ENCODE measurements at places on chromosomes 1 and 21.

DNA sequence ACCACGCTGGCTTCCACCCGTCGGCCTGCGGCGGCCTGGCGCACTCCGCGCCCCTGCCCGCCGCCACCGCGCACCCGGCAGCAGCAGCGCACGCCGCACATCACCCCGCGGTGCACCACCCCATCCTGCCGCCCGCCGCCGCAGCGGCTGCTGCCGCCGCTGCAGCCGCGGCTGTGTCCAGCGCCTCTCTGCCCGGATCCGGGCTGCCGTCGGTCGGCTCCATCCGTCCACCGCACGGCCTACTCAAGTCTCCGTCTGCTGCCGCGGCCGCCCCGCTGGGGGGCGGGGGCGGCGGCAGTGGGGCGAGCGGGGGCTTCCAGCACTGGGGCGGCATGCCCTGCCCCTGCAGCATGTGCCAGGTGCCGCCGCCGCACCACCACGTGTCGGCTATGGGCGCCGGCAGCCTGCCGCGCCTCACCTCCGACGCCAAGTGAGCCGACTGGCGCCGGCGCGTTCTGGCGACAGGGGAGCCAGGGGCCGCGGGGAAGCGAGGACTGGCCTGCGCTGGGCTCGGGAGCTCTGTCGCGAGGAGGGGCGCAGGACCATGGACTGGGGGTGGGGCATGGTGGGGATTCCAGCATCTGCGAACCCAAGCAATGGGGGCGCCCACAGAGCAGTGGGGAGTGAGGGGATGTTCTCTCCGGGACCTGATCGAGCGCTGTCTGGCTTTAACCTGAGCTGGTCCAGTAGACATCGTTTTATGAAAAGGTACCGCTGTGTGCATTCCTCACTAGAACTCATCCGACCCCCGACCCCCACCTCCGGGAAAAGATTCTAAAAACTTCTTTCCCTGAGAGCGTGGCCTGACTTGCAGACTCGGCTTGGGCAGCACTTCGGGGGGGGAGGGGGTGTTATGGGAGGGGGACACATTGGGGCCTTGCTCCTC is 1.9 kb downstream of the OLIG2 start:
- DNase-seq = no peak

GRCh38 chr1:37954316-37954971 is 7.6 kb upstream of the INPP5B start:
- DNase-seq = no peak

DNA sequence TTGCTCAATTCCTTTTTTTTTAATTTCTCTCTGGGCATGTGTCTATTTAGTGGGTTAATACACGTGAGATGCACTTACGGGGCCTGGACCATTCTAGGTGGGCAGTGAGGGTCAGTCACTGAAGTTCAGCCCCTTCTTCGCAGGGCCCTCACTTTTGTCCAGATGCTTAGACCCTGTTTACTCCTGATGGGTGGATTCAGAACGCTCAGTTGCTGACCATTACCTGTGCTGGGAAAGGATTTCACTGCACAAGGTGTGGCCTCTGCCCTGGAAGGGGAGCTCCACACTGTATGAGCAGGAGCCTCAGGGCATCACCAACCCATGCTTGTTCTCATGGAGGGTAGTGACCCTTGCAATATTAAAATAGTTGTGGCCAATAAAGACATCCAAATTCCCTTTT is 4.5 kb downstream of the PRAMEF12 start:
- no peak for DNase-seq

GRCh38 chr1:56501888-56502287 is 77.5 kb downstream of the PLPP3 start:
- DNase-seq = no peak

DNA sequence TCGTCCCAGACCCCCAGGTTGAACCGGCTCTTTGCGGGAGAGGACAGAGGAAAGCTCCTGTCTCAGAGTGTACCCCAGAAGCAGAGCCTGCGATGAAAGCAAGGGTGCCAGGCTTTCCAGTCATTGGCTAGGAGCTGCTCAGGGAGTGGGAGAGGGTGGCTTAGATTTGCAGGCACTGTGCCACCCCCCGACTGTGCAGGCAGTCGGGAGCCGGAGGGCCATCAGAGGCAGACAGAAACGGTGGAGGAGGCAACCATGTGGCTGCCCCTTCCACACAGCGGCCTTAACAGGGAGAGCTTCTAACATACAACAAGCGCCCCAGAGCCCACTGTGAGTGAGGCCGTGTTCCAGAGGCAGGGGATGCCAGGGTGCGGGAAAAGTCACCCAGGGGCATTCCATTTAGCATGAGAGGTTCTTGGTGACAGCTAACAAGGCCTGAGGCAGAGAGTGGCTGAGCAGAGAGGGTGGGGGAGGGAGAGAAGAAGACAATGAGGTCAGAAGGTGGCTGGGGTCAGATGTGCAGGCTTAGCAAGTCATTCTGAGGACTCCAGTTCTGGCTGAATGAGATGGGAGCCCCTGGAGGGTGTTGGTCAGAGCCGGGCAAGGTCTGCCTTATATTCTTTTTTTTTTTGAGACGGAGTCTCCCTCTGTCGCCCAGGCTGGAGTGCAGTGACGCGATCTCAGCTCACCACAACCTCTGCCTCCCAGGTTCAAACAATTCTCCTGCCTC is 9.5 kb upstream of the C1orf167 start:
- no peak for DNase-seq

DNA sequence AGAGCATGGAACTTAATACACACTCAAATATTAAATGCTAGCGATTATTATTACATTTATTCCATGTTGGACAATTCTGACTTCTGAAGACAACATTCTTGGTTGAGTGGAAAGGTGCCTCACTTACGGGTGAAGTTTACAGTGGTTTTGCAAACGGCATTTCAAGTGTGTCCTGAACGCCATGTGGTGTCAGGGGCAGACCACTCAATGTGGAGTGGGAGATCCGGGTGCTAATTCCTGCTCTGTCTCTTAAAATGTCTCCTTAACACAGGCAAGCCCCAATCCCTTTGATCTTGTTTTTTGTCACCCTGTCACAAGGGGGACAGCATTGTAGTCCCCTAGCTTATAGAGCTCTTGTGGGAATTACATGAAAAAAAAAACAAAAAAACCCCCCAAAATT is 5.6 kb upstream of the TDRD10 start:
- DNase-seq = no peak

- no peak for DNase-seq
Measured at GRCh38 chr1:29502225-29502910, 266.0 kb downstream of the PTPRU start.

DNA sequence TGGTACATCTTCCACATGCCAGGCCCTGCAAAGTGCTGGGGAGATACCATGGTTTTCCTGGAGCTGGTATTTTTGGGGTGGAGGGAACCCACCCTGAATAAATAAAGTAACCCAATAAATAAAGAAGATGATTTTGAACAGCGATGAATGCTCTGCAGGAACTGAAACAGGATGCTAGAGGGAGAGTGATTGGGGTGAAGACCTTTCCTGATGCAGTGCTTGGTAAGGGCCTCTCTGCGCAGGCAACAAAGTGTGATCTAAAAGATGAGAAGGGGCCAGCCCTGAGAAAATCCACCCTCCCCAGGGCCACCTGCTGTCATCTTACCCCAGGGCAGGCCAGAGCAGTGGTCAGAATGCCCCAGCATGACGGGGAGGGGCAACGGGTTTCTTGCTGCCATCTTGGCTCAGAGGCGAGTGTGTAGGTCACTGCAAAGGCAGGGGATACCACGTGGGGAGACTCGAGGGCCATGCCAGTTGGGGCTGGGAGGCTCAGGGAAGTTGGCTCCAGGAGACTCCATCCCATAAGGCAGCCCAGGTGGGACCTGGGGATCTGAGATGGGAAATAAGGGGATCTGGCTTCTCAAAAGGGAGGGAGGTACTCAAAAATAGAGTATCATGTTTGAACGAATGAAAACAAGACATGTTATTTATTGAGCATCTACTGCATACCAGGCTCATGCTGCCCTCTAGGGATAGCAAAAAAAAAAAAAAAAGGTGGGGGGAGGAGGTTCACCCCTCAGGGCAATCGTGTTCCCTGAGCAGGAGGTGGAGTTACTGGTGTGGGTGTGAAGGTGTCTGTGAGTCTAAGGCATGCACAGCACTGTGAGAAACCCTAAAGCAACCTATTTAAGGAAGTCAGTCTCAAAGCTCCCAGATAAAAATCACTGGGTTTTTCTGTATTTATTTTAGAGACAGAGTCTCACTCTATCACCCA is 2.8 kb downstream of the SRARP start:
- DNase-seq = peak; percentile 47

GRCh38 chr1:32969566-32969965 is 5.0 kb upstream of the RNF19B start:
- DNase-seq = no peak

DNA sequence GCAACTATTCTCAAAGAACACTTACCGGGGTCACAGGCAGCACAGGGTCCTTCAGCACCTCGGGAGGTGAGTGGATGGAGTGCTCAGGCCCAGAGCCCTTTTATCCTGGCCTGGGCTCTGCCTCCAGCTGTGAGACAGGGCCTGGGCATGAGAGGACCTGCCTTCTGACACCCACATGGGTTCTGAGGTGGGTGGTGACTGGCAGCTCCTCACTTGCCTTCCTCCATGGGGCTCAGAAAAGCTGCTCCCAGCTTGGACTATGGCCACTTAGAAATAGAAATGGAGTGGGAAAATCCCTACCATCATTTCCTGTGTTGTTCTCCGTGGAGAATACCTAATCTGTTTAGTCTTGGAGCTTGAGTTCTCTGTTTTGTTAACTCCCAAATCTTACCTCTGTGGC is at the start of gene LCE1C:
Gene LCE1C (minus strand): TSS at position 76 of the 400 bp plus-strand sequence. CDS start 1,173 bp downstream, outside the sequence.
- no peak for DNase-seq

GRCh38 chr1:241499910-241500309 is 19.6 kb downstream of the FH start:
- DNase-seq = peak; percentile 30

DNA sequence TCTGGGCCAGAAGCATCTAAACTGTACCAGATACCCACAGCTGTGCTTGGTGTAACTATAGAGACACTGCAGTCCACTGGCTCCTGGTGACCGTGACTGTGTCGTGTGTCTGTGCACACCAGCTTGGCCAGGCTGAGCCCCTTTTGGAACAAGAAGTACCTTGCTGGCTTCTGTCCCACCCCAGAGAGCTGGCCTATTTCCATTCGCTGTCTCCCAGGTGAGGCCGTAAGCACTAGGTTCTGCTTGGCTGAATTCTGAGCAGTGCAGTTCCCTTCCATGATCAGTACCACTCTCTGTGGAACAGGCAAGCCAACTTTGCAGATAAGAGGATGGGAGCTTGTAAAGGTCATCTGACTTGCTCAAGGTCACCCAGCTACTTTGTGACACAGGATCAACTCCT is 119.9 kb upstream of the DNAH14 start:
- no peak for DNase-seq

DNA sequence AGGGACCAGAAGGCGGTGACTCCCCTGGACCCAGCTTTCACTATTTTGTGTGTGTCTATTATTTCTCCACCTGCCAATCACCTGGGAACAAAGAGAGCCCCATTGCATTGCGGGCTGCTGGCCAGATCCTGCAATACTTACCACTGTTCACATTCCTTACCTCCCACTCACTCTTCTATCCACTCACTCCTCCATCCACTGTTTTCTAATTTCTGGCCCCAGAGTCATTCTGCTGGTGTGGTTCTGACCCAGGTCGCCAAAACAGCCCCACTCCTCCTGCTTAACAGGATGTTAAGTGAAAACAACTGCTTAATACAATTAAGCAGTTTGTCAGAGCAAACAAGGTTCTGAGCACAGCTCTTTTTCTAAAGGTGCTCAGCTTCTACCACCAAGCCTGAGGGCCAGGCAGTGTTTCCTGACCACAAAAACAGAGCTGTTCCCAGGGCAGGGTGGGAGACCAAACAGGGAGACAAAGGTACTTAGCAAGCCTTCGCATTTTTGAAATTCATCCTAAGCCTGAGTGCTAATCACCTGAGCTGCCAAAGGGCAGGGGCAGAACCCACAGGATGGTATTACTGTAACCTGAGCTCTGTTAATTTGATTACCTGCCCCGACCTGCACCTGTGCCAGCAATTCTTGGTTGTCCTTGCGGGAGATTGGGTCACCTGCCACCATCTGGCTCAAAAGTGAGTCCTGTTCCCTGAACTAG is 38.5 kb upstream of the EFCAB14 start:
- no peak for DNase-seq

DNA sequence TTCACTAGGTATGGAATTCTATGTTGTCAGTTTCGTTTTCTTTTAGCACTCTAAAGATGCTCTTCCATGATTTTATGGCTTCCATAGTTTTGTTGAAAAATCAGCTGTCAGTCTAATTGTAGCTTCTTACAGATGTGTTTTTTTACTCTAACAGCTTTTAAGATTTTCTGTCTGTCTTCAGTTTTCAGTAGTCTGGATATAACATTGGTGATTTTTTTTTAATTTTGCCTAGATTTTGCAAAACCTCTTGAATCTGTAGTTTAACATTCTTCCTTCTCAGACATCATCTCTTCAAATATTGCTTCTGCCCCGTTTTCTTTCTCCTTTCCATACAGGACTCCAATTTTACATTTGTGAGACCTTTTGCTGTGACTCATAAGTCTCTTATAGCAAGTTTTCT is 17.9 kb upstream of the DYRK1A start:
- DNase-seq = peak; percentile 42

DNA sequence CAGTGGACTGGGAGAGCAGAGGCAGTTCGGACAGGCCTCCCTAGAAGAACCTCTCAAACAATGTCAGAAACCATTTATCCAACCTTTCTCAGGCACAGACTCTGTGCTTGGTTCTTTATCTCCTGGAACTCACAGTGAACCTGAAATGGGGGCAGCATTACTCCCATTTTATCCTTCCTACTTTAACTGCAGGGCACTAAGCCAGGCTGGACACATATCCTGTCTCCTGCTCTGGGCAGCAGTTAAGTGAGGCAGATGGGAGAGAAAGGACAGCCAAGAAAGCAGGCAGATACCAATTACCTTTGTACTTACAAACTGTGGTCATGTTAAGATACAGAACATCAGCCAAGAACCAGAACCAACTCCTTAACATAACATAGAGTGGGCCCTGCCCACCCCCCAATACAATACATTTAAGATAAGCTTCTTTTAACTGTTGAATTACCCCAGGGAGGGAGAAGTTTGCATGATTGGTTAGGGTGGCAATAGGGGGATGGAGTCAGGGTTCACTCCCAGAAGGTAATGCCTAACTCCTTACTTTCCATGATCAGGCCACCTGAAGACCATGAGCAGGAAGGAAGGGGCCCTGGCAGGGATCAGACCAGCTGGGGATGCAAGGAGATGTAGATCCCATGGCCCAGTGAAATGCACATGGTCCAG is 10.9 kb downstream of the KDF1 start:
- no peak for DNase-seq
